Ascending aorta (tissue), 2 donors: ENCODE measurements at places on chromosomes 3 and 15.

GRCh38 chr3:144229953-144230352 lies 258.3 kb downstream of the DIPK2A start:
- H3K27ac ChIP-seq, result no peak overlapping the region
- H3K4me1 ChIP-seq, result no peaks in the 10 kb centered on the region
- no peak overlapping the region for H3K4me3 ChIP-seq
- H3K27me3 ChIP-seq, result no peaks in the 10 kb centered on the region
- no peaks in the 10 kb centered on the region for H3K36me3 ChIP-seq

DNA sequence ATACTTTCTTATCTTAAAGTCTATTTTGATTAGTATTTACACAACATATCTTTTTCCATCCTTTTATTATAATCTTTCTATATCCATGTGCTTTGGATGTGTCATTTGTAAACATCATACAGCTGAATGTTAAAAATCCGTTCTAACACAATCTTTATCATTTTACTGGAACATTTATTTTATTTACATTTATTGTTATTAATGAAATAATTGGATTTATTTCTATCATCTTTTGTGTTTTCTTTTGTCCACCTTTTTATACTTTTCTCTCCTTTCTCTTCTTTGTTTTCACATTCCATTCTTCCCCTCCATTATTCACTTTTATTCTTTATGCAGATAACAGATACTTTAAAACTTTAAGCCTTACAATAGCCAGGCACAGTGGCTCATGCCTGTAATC lies 34.7 kb upstream of the CTDSPL start:
- no peaks in the 10 kb centered on the region for H3K36me3 ChIP-seq
- no peak overlapping the region for H3K4me3 ChIP-seq
- H3K4me1 ChIP-seq, result peaks cover 14% of the 10 kb centered on the region

DNA sequence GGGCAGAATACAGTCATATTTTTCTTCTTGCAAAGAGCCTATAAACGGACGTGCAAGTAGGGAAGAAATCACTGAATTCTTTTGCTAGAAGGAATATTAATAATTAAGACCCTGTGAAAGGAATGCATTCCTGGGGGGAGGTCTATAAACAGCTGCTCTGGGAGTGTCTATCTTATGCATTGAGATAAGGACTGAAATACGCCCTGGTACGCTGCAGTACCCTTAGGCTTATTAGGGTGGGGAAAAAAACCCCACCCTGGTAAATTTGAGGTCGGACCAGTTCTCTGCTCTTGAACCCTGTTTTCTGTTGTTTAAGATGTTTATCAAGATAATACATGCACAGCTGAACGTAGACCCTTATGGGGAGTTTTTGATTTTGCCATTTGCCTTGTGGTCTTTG lies 100.0 kb upstream of the KBTBD8 start:
- H3K4me3 ChIP-seq, result no peak overlapping the region
- no peaks in the 10 kb centered on the region for H3K36me3 ChIP-seq
- no peak for DNase-seq
- no peaks in the 10 kb centered on the region for H3K27me3 ChIP-seq
- H3K27ac ChIP-seq, result no peak overlapping the region

GRCh38 chr3:194102436-194102835 lies 33.5 kb upstream of the HES1 start:
- DNase-seq, result no peak
- no peaks in the 10 kb centered on the region for H3K4me1 ChIP-seq
- no peak overlapping the region for H3K4me3 ChIP-seq
- no peaks in the 10 kb centered on the region for H3K27me3 ChIP-seq
- H3K36me3 ChIP-seq, result no peaks in the 10 kb centered on the region

- H3K4me3 ChIP-seq, result no peak overlapping the region
- H3K4me1 ChIP-seq, result no peaks in the 10 kb centered on the region
- H3K27me3 ChIP-seq, result no peaks in the 10 kb centered on the region
- no peaks in the 10 kb centered on the region for H3K36me3 ChIP-seq
Measured at GRCh38 chr3:10337323-10338163, 16.6 kb upstream of the SEC13 start.
